ENCODE measurements at places on chromosomes 7 and 10.

GRCh38 chr7:130063036-130063435, 7.3 kb upstream of the KLHDC10 start:
- peak; percentile 13 for DNase-seq

DNA sequence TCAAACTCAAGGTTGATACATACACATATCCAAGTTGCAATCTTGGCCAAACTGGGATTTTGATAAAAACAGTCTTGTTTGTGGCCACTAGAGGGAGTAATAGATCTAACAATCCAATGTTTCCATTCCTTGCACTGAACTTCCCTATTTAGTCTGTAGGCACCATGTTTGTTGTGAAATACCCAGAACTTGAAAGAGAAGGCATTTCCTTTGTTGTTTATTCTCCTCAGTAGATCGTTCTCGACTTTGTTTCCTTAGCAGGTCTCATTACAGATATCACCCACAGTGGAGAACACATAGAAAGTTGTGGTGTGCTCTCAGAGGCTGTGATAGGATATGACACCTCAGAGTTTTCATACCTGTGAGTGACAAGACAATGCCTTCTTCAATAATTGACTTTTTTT, 70.3 kb upstream of the MXI1 start:
- peak; percentile 42 for DNase-seq

DNA sequence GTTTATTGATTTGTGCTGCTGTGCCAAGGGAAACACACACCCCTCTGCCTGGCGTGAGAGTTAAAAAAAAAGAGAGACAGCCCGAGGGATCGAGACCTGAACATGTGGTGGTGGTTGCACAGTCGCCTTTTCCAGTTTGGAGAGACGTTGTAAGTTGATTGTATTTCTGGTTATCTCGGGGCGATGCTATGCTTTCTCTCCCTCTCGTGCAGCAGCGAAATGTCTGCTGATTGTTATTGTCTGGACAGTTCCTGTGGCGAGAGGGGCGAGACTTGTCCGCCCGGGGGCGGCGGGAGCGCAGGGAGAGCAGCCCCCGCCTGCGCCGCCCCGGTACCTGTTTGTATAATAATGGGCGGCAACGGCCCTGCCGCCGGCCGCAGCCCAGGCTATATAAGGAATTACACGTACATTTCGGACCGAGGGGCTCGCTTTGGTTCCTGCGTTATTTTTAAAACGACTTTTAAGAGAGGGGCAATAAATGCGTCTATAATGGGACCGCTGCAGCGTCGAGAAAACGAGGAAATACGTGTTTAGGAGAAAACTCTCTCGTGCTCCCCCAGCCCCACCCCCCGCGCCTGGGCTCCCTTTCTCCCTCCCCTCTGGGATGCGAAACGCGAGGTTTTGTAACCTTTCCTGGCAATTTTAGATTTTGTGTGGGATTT, 1.7 kb downstream of the ZEB1 start:
- peak; percentile 63 for DNase-seq

DNA sequence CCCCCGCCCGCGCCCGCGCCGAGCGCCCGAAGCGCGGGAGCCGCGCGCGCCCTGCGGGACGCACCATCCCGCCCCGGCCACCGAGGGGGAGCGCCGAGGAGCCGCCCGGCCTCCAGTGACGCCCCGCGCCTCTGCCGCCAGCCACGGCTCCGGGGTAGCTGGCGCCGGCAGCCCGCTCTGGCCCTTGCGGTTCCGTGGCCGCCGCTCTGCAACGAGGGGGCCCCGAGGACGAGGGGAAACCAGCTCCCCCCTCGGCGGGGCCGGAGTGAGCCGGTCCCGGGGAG, at the start of gene PAXIP1:
PAXIP1 (minus strand) TSS at position 33 of the 284 bp plus-strand sequence. CDS start 195 bp downstream, outside the sequence.
- no peak for DNase-seq

DNA sequence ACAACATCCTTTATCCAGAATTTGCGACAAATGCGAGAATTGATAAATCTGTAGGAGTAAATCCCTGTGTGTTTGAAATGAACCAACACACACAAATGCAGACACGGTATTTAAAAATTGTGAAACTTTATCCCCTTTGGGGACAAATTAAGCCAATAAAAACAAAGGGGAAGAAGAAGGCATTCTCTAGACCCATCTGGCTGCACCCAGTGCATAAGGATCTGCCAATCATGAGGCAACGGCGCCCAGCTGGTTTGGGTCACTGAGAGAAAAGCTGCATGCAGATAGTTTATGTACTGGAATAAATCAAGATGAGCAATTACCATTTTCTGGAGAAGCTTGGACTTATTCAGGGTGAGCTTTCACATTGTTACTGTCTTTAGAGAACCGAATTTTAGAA, 45.7 kb downstream of the VAX1 start:
- DNase-seq: no peak

DNA sequence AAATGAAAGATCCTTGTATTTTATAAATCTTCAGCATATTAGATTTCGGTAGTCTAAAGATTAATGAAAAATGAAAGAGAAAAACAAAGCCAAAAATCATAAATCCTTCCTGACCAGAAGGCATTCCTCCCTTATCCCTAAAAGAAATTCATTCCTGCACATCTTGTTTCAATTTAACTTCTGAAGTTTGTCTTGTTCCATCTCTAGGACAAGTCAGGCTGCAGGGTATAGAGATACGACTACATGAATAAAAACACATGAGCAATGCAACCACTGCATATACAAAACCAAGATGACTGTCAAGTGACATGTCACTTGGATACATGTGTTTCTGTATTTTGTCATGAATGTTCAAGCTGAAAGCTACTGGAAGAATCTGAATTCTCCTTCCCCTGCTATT, 214.9 kb downstream of the JAZF1 start:
- no peak for DNase-seq

- DNase-seq: no peak
Measured at GRCh38 chr7:102974366-102975236, 61.8 kb downstream of the LRRC17 start.

DNA sequence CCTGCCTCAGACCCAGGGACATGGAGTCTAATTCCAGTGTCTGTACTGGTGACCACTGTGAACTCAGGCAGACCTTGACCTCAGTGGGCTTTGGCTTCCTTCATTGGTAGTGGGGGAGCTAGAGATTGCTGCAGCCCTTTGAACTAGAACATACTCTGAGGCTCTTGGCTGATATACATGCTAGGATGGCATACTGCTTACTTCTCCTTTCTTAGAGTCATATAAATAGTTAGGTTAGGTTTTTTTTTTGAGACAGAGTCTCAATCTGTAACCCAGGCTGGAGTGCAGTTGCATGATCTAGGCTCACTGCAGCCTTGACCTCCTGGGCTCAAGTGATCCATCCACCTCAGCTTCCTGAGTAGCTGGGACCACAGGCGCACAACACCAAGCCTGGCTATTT, 49.7 kb downstream of the TMEM178B start:
- DNase-seq: no peak

GRCh38 chr10:75495434-75496190, 64.2 kb downstream of the LRMDA start:
- DNase-seq: no peak

GRCh38 chr10:94069884-94070283, 76.2 kb downstream of the PLCE1 start:
- no peak for DNase-seq

- no peak for DNase-seq
Measured at GRCh38 chr10:107899075-107899474, 734.6 kb upstream of the SORCS1 start.

GRCh38 chr10:103663802-103664201, 170.3 kb downstream of the NEURL1 start:
- DNase-seq: no peak

DNA sequence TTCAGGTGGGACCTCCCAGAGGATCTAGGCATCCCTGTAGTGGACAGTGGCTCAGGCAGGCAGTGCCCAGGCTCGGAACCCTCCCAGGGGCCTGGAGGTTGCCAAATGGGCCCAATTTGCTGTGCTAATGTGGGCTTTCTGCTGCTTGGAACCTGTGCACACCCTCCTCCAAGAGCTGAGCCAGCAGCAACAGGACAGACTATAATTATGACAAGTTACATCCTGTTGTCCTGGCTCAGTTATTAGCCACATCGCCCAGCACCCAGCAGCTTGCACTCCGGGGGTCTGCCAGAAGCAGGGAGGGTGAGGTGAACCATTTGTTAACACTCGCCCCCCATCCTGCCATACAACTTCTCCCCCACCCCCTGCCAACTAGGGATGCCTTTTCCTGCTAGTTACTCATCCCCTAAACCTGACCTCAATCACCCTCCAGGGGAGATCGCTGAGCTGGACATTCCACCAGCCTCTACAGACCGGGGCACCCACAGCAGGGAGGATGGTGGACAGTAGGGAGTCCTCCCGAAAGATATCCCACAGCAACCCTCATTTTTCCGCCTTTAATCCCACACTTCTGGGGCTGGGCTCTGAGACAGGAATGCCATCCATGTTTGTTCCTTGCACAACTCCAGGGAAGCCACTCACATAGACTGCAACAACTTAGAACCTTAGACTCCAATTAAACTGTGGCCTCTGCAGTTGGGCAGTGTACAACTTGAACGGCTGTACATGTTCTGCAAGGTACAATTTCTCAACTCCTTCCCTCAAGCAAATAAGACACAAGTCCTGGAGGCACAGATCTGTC, 7.9 kb upstream of the MYL10 start:
- DNase-seq: no peak

DNA sequence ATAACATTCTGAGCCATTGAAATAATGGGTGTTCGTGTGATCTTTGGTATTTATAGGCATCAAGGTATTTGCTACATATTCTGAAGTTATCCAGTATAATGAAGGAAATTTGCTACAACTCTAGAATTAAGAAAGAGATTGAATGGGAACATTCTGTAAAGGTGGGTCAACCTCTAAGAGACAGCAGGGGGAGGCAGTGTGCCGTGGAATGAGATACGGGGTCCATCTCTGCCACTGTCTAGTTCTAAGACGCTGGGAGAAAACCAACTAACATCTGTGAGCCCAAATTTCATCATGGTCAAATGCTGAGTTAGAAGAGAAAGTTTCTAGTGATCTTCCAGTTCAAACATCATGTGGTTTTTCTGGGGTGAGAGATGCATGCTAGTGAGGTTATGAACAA, 368.9 kb downstream of the SORCS1 start:
- no peak for DNase-seq

GRCh38 chr10:34996843-34997242, 93.3 kb downstream of the CUL2 start:
- no peak for DNase-seq

DNA sequence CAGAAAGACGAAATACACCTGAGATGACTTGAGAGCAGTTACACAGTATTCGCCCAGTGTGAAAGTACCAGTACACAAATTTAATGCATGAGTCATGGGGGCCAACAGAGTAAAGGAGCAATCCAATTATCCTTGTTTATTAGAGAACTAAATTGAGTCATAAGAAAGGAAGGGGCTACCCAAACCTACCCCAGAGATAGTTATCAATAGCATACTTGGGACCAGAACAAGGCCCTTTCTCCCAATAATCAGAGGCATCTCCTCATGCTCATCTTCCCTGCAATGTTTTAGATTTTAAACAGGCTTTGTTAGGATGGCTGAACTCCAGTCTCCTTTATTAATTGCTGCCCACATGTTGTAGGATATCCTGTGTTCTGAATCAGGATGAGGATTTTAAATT, 239.7 kb upstream of the LRGUK start:
- DNase-seq: no peak

DNA sequence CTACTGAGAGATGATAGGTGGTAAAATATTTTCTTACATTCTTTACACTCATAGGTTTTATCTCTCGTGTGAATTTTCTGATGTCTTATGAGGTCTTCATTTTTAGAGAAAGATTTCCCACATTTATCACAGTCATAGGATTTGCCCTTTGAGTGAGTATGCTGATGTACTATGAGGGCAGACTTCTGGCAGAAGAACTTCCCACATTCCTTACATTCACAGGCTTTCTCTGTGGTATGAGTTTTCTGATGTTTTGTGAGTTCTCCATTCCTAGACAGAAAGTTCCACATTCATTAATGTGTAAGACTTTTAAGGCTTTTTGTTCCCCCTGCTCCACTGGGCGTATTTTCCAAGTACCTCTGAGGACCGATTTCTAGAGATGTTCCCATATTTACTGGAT, 23.5 kb downstream of the ZNF25 start:
- DNase-seq: no peak

DNA sequence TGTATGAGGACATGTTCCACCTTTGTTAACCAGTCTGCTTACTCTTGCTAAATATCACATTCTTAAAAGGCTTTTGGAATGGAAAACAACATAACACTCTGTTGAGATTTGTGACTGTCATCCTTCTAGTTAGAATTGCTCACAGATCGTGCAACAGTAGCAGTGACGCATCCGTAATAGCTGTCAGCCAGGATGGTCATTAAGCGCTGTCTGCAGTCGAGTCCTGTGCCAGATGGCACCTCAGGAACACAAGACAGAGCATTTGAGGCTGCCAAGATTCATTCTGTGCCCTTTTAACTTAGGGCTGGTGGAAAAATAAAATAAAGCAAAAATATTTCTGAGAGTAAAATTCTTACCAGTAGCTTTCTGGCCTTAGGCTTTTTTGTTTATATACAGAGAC, 348.6 kb downstream of the ANKRD7 start:
- DNase-seq: no peak

DNA sequence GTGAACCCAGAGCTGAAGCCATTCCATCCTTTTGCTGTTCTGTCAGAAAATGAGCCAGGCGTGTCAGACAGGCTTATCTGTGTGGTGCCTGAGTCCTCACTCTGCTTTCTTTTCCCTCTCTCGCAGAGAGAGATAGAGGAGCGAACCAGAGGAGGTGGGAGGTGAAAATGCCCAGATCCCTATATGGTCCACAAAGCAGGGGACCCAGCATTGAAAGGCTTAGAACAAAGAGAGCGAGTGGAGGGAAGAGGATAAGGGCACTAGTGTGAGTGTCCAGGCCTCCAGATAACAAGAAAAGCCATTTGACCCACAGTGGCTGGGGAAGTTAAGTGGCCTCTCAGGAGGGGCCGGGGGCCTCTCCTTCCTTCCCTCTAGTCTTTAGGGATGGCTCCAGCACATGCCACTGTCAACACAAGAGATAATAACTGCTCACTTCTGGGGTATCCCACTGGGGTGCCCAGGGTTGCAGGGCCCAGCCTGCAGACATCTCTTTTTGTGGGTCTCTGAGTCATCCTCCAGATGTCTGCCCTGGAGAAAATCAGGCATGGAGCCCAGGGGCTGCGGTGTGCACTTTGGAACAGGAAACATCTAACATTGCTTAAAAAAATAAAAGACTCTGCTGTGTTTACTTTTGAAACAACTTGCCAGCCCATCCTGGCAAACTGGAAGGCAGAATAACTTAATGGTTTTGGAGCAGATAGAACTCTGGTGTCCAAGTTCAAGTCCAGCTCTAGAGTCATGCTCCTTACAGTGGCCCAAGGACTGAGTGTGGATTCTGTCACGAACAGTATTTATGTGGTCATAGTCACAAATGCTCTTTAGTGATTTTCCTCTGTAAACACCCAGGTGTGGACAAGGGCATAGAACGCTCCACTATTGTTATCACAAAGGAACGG, 189.5 kb downstream of the CXCL12 start:
- peak; percentile 65 for DNase-seq

DNA sequence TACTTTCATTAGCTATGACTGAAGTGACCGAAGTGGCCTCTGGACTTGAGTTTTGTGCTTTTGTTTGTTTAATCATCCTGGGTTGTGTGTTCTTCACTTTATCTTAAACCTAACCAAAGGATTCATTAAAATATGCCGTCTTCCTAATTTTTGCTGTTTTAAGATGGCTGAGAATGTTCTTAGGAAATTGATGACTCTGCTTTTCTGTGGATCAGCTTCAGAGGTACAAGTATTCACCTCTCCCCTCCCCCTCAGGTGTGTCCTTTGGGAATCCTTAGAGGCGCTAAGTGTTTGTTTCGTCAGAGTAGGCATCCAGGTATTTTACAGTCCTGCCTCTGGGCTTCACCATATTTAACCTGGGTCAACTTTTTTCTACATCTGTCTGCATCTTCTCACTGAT, 1.1 kb downstream of the CCDC126 start:
- no peak for DNase-seq
